ENCODE measurements at places on chromosomes 3 and 15.

DNA sequence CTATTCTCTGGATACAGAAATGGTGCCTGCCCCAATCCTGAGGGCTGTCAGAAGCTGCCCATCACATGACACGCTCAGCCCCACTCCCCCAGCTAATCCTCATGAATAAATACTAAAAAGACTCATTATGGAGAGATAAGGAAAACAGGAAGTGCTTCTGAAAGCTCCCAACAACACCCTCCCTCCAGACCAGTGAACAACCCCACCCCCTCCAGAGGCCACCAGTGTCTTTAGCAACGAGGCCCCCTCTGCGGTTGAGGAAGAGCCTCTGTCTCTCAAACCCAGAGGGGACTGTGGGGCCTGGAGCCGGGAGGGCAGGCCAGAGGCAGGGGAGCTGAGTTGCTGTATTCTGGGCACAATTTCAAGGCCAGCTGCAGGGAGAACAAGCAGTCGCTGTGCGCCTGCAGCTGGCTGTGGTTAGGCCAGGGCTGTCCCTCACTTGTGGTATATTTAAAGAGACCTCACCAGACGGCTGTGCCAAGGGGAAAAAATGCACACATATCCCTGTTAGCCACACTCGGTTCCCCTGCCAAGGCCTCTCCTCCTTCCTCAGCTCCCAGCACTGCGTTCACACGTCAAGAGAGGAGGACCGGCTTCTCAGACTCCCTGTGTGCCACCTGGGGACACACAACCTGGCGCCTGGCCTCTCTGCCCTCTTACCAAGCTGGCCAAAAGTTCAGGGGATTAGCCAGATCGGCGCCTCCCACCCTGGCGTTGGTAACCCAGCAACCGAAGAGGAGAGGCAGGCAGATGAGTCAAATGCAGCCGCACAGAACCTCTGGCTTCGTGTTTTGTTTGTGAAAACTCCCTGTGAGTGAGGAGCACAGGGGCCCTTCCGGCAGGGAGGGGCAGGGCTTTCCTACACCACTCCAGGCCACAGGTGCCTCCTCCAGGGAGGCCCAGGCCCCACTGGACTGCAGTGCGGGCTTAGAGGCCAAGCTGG is 101.2 kb upstream of the ETV5 start:
- DNase-seq: no peak

DNA sequence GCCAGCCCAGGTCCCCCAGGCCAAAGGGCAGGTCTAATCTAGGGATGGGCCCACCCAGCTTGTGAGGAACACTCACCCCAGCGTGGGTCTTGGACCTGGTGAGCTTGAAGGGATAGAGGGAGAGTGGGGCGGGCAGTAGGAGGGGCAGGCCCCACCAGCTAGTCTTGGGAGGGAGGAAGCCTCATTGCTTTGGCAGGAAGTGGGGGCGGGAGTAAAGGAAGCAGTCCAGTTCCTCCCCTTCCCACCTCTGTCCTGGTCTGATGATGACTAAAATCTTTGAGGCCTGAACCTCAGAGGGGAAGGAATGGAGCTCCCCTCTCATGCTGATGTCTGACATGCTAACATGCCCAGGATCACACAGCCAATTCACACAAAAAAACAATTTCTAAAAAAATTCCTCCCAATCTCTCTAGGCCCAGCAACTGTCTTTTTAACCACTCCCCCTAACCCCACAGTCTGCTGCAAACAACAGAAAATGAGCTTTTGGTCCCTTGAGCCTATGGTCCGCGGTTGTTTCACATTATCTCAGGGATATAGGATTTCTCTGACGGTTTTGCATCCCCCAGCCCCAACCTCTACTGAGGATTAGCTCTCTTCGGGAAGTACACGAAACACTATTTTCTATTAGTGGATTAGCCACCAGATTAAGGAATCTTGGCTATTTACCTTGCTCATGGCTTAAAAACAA is 30.7 kb upstream of the DUSP7 start:
- DNase-seq: no peak

GRCh38 chr15:20345401-20345958 is 196.1 kb downstream of the GOLGA6L6 start:
- DNase-seq: no peak

- no peak for DNase-seq
Observed at GRCh38 chr3:134287512-134287911, 36.9 kb upstream of the RYK start.

DNA sequence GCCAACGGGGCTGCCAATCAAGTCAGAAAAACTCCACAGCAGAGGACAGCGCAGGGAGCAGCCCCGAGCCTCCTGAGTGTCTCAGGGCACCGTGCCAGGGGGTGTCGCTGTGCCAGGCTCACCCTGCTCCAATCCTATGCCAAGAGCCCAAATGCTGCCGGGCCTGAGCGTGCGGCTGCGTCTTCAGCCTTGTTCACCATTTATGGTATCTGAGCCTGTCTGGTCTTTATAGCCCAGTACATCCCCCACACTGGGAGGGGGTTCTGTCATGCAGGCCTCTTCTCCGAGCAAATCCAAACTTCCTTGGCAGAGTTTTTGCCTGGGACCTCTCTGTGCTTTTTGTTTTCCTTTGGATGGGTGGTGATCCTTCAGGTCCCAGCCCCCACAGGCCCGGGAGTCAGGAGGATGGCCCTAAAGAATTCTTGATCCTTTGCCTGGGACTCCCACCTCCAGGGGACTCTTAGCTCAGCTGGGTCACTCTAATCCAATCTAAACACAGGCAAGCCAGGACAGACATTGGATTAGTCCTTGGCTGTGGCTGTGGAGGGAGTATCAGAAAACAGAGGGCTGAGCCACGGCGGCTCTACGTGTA is 135.1 kb upstream of the HACD2 start:
- DNase-seq: no peak

All from activated CD8-positive, alpha-beta memory T cell treated with anti-CD3 and anti-CD28 coated beads for 48 hours (primary cell).